ENCODE measurements at places on chromosomes 4 and X. TPM values are rescaled to one million over a fixed set of nuclear protein-coding genes. Genes with fewer than 3 reads are reported as not detected.

The EGFL6 gene
- not detected for total RNA-seq

The RAB40A gene
- not detected for total RNA-seq

The MGARP gene
- 0.58 TPM for total RNA-seq

The MBNL3 gene
- total RNA-seq: not detected

The GYG2 gene
- 4.8 TPM for total RNA-seq

The GLRB gene
- total RNA-seq: 1.2 TPM

The ZNF157 gene
- total RNA-seq: 0.07 TPM

The MSL3 gene
- 20.2 TPM for total RNA-seq

The GPR34 gene
- total RNA-seq: not detected

The GC gene
- not detected for total RNA-seq

The WNK3 gene
- not detected for total RNA-seq

The PRKG2 gene
- 1.4 TPM for total RNA-seq

The PHEX gene
- 0.44 TPM for total RNA-seq

The MXD4 gene
- 19.3 TPM for total RNA-seq

The SLITRK4 gene
- total RNA-seq: not detected

The PRDM5 gene
- 3.5 TPM for total RNA-seq

The GALNTL6 gene
- total RNA-seq: 0.06 TPM

The LAP3 gene
- 35.8 TPM for total RNA-seq

The CDKL5 gene
- 3.1 TPM for total RNA-seq

The ALB gene
- total RNA-seq: not detected

The TMPRSS11B gene
- not detected for total RNA-seq

The CDKL2 gene
- 0.79 TPM for total RNA-seq

The S100G gene
- not detected for total RNA-seq

The LUZP4 gene
- total RNA-seq: not detected

The PHKA2 gene
- total RNA-seq: 12.8 TPM

The RHOH gene
- total RNA-seq: 0.23 TPM

The SPOCK3 gene
- not detected for total RNA-seq

The HGFAC gene
- total RNA-seq: 0.13 TPM

The CENPVL2 gene
- total RNA-seq: not detected

The ZMAT1 gene
- total RNA-seq: not detected

The UCHL1 gene
- total RNA-seq: 959 TPM

The MRPS18C gene
- total RNA-seq: 40.6 TPM

The NWD2 gene
- total RNA-seq: not detected

The ALAS2 gene
- not detected for total RNA-seq

The UGT8 gene
- 0.15 TPM for total RNA-seq

The POF1B gene
- 2.6 TPM for total RNA-seq

The C4orf50 gene
- total RNA-seq: not detected

The AWAT2 gene
- not detected for total RNA-seq

The FGD1 gene
- total RNA-seq: 8.2 TPM

Measured in A549 treated with ZK216348 at 1 μM for 4 hours (cell line).